ENCODE measurements at places on chromosomes 12 and 14.

- DNase-seq: no peak
These were observed 975 bp downstream of the OGFOD2 start for GRCh38 chr12:122975790-122976647.

DNA sequence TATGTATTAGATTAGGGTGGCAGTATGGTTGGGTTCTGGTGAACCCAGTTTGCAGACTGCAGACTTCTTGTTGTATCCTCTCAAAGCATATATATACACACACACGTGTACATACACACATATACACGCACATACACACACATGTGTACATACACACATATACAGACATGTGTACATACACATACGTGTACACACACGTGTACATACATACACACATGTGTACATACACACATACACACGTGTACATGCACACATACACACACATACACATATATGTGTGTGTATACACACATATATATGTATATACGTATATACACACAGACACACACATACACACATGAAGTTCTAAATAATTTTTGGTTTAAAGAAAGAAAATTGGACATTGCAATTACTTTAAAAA is 780.2 kb downstream of the FLRT2 start:
- no peak for DNase-seq

- DNase-seq: no peak
These were observed 4.1 kb upstream of the COL2A1 start for GRCh38 chr12:48008349-48008748.

DNA sequence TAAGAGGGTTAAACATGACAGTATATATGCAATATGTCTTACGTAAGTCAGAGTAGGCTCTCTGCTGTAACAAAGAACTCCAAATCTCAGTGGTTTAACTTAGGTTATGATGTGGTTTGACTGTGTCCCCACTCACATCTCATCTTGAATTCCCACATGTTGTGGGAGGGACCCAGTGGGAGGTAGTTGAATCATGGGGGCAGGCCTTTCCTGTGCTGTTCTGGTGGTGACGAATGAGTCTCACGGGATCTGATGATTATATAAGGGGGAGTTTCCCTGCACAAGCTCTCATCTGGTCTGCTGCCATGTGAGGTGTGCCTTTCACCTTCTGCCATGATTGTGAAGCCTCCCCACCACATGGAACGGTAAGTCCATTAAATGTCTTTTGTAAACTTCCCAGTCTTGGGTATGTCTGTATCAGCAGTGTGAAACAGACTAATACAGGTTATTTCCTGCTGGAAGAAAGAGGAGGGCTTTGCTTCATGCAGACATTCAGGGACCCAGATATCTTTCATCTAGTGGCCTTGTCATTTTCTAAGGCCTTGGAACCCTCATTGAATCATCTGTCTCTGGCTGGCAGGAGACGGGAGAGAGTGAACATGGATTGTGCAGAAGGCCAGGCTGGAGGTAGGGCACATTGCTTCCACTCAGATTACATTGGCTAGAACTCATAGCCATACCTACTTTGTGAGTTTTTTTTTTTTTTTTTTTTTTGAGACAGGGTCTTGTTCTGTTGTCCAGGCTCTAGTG is 96.1 kb downstream of the CRADD start:
- no peak for DNase-seq

GRCh38 chr14:85625925-85626585 is 96.1 kb downstream of the FLRT2 start:
- no peak for DNase-seq

DNA sequence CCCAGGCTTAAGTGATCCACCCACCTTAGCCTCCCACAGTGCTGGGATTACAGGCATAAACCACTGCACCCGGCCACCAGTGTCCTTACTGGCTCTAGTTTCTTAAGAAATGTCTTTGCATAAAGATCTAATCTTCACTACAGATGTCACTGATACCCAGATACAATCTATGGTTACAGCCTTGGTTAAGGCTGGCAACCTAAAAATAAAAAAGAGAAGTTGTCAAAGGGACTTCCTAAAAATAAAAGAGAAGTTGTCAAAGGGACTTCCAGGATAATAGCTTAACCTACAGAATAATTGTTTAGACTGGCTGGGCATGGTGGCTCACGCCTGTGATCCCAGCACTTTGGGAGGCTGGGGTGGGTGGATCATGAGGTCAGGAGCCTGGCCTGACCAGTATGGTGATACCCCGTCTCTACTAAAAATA is 27.6 kb downstream of the ETFBKMT start:
- no peak for DNase-seq

GRCh38 chr12:39912211-39912980 is 193.5 kb downstream of the SLC2A13 start:
- no peak for DNase-seq

GRCh38 chr14:105168496-105168978 is at the start of gene JAG2:
Gene JAG2, minus strand, starts transcription at chr14:105168776. Its CDS starts 356 bp downstream, at chr14:105168420.
- peak; percentile 94 for DNase-seq

DNA sequence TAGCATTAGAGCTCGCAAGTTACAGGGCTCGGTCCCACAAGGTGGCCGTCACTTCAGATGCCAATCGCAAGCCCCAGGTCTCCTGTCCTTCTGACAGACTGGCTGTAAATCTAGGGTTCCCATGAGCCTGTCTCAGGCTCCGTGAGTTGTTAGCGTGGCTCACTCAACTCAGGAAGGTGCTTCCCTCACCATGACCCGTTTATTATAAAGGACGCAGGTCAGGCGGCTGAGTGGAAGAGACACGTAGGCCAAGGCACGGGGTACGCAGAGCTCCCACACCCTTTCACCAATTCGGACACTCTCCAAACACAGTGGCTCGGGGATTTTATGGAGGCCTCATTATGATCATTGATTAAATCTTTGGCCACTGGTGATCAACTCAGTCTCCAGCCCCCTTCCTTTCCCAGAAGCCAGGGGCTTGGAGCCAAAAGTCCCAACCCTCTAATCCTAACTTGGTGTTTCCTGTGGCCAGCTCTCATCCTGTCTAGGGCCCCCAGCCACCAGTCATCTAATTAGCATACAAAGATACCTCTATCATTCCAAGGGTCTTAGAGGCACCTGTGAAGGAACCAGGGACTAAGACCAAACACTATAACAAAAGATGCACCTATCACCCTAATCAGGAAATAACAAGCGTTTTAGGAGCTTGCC is 25.8 kb upstream of the LRTM2 start:
- no peak for DNase-seq

- DNase-seq: no peak
These were observed 100.1 kb downstream of the PAH start for GRCh38 chr12:102816816-102817434.

GRCh38 chr14:35301735-35302528 is 9.8 kb downstream of the PSMA6 start:
- DNase-seq: no peak

- no peak for DNase-seq
These were observed 16.4 kb downstream of the PHETA1 start for GRCh38 chr12:111352296-111352993.

DNA sequence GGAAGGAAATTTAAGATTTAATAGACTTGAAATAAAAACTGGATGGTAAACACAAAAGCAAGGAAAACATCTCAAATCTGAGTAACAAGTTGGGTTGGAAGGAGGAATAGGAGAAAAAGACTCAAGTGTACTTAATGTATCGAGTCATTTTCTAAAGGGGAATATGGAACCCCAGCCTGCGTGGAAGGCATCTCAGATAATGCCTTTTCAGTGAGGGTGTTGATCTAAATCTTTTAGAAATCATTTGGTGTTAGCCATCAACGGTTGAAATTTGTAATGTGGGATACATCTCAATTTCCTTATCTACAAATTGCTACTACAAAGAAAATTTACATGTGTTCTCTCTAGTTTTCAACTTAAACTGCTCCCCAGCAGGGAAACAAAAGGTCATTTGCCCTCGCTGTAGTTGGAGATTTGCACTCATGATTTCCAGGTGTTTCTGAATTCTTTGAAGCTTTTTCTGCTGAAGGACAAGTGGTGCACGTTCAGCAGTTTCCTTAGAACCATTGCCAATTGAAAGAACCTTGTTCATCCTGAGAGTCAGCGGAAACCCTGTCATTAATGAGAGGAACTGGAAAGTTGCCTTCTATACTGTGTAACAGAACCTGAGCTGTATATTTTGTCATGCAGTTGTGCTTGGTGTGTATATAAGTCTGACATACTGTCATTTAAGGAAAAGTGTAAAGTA is 2.2 kb downstream of the PCBP2 start:
- no peak for DNase-seq

- no peak for DNase-seq
These were observed 32.1 kb upstream of the TXNRD1 start for GRCh38 chr12:104183443-104183842.

- no peak for DNase-seq
These were observed 120.4 kb downstream of the CALM1 start for GRCh38 chr14:90517076-90517841.

DNA sequence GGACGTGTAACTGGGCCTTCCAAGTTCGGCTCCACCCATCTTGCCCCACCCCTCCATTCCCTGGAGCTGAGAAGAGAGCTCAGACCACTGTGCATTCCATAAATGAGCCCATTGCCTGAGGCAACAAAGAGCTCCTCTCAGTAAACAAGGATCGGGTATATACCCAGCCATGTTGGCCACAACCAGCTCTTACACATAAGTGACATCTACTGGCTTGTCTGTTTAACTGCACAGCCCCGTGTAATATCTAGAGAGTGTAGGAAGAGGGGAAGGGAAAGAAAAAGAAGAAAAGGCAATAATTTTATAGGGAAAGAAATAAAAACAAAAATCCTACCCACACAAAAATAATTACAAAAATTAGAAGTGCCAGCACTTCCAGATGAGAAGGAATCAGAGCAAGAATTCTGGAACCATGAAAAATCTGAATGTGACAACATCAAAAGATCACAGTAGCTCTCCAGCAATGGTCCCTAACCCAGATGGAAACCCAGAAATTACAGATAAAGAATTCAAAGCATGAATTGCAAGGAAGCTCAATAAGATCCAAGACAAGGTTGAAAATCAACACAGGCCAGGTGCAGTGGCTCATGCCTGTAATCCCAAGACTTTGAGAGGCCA is 308.1 kb downstream of the RPAP3 start:
- no peak for DNase-seq

DNA sequence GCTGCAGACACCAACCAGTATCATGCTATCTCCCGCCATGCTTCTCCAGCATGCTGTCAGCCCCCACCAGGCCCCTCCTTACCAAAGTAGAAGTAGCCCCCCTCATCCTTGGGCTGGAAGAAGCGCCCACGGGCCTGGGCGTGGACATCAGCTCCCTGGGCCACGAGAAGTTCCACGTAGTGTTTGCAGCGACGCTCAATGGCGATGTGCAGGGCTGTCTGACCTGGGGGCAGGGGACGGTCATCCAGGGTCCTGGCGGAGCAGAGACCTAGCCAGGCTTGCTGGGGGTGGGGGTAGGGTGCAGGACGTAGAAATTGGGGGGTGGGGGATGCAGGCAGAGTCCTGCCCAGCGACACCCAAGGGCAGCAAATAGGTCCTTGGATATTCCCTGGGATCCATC is 32.7 kb downstream of the TRPV4 start:
- DNase-seq: no peak

DNA sequence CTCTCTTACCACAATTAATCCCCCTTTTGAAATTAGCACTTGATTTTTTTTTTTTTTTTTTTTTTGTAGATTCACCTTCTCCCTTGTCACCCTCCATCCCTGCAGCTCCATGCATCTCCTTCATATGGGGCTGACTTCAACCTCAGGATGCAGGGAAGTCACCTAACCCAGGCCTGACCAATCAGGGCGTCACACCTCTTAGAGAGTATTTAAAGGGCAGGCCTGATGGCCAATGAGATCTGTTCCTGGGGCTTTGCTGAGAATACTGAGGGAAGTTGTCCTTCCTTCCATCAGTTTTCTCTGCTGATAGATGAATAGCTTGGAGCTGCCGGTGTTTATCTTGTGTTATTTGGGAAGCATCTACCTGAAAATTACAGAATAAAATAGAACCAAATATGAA is 1104.7 kb upstream of the TMEM132C start:
- DNase-seq: no peak

DNA sequence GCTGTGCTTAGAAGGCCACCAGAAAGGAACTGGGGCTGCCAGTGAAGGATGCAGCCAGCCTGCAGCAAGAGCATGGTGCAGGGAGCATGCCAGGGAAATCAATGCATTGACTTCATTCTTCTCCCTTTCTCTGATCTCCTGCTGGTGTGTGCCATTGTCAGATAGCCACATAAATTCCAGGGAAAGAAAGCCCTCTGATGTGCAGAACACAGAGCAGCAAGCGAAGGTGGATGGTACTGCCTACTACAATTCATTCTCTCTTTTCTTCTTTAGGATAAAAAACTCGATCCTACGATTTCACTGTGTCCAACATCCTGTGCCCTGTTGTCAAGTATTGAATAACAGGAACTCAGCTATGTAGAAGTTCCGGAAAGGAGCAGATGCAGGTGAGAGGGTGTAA is 446.7 kb upstream of the TMEM132C start:
- DNase-seq: no peak

GRCh38 chr12:29700761-29701481 is 82.8 kb downstream of the TMTC1 start:
- DNase-seq: no peak

GRCh38 chr12:107829271-107829670 is 54.8 kb downstream of the ASCL4 start:
- DNase-seq: no peak

- DNase-seq: no peak
These were observed 7.9 kb upstream of the ASIC1 start for GRCh38 chr12:50049254-50050118.

DNA sequence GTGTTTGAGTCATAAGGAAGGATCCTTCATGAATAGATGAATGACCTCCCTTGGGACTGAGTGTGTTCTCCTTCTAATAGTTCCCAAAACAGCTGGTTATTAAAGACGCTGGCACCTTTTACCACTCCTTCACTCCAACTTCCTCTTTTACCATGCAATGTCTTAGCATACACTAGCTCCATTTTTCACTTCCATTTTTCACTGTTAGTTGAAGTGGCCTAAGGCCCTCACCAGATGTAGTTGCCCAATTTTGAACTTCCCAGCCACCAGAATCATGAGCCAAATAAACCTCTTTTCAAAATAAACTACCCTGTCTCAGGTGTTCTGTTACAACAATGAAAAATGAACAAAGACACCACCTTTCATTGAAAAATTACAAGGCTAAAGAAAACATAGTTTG is 64.7 kb downstream of the GPR65 start:
- no peak for DNase-seq

- no peak for DNase-seq
These were observed 263.1 kb upstream of the FOXN3 start for GRCh38 chr14:89680156-89680555.

DNA sequence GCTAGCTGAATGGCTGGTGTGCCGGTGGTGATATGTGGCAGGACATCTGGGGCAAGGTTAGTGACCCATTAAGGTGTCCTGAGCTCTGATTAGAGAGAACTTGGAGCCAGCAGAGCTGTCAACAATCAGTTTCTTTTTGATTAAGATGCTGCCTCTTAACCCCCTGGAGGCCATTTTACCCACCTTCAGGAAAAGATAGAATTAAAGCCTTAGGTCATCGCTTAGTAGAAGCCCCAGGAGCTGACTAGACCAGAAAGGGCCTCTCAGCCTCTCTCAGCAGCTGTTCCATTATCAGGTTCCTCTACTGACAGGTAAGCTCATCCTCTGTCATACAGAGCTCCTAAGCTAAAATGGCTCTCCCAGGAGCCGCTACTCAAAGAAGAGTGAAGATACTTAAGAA is 339.0 kb downstream of the FUT8 start:
- no peak for DNase-seq
